ENCODE measurements at places on chromosomes 7 and 10. TPM values are rescaled to one million over a fixed set of nuclear protein-coding genes. Genes with fewer than 3 reads are reported as not detected.

DNA sequence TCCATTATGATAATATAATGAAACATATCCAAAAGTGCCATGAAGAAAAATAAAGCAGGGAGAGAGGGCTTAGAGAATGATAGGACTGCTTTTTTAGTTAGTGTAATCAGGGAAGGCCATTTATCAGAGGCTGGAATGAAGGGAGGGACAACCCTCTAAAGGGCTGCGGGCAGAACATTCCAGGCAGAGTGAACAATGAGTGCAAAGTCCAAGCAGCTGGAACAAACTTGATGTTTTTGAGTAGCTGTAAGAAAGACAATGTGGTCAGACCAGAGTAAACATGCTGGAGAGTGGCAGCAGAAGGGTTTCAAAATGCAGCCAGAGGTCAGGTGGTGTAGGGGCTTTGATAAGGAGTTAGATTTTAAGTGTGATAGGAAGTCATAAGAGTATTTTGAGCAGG lies 65.6 kb upstream of the CCDC6 start:
- no peak overlapping the region for H3K27ac ChIP-seq
- DNase-seq, result no peak
- no peaks in the 10 kb centered on the region for H3K27me3 ChIP-seq
- no peak overlapping the region for H3K4me3 ChIP-seq

DNA sequence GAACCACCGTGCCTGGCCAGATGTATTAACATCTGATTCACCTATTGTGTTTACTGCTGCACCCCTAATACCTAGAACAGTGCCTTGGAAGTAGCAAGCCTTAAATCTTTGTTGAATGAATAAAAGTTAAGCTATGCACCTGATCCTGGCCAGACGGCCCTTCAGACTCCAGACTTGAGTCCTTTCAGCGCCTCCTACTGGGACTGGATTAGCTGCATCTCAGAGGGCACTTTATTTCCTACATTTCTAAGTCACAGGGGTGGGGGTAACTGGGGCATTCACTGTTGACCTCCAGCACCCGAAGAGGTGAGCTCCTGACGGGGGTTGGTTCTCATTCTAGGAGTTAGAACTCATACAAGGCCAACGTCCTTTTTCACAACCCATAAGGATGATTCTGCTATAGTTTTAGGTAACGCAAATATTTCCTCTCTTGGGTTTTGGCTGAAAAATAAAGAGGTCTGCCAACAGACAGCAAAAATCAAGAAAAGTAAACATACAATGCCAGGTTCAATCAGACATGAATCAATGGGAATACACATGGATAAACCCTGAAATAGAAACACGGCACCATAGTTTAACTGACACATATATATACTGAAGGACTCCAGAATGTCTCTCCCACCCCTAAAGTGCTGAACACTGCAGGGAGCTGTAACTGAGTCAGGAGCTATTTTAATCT lies 48.0 kb upstream of the DLG5 start:
- H3K4me3 ChIP-seq, result no peak overlapping the region
- peaks cover 31% of the 10 kb centered on the region for H3K36me3 ChIP-seq
- peaks cover 6% of the 10 kb centered on the region for H3K4me1 ChIP-seq
- no peak overlapping the region for H3K27ac ChIP-seq
- no peaks in the 10 kb centered on the region for H3K27me3 ChIP-seq
- DNase-seq, result no peak

Gene MYO1G
- total RNA-seq, result 29.2 TPM

GRCh38 chr10:17038627-17039026 lies 91.0 kb downstream of the CUBN start:
- H3K36me3 ChIP-seq, result no peaks in the 10 kb centered on the region
- H3K4me1 ChIP-seq, result peaks cover 8% of the 10 kb centered on the region
- no peak overlapping the region for H3K27ac ChIP-seq
- H3K4me3 ChIP-seq, result no peak overlapping the region
- no peaks in the 10 kb centered on the region for H3K27me3 ChIP-seq

Gene TMEM213
- total RNA-seq, result 0.36 TPM

DNA sequence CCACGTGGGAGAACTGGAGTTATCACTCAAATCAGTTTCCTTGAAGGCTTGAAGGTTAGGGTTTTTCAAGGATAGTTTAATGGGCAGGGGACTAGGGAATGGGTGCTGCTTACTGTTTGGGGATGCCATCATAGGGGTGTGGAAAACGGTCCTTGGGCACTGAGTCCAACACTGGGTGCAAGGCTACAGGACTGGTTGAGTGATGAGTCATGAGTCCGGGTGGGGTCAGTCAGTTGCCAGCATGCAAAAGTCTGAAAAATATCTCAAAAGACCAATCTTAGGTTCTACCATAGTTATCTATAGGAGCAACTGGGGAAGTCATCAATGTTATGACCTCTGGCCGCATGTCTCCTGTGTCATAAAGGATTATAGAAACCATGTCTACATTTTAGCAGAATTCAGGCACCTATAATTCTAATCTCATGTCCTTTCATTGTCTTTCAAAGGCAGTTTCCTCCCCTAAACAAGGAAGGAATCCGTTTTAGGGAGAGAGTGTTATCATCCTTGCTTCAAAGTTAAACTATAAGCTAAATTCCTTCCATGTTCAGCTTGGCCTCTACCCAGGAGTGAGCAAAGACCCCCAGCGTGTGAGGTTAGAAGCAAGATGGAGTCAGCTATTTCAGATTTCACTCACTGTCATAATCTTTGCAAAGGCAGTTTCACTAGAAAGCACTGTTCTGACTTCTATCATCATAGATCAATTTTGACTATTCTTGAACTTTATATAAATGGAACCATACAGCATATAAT lies 94.5 kb downstream of the COL26A1 start:
- H3K36me3 ChIP-seq, result no peaks in the 10 kb centered on the region
- H3K27me3 ChIP-seq, result peaks cover 3% of the 10 kb centered on the region
- DNase-seq, result no peak
- no peak overlapping the region for H3K27ac ChIP-seq
- no peaks in the 10 kb centered on the region for H3K4me1 ChIP-seq

All from naive thymus-derived CD4-positive, alpha-beta T cell (primary cell).